ENCODE measurements at places on chromosomes 6 and 20. TPM values are rescaled to one million over a fixed set of nuclear protein-coding genes. Genes with fewer than 3 reads are reported as not detected.

DNA sequence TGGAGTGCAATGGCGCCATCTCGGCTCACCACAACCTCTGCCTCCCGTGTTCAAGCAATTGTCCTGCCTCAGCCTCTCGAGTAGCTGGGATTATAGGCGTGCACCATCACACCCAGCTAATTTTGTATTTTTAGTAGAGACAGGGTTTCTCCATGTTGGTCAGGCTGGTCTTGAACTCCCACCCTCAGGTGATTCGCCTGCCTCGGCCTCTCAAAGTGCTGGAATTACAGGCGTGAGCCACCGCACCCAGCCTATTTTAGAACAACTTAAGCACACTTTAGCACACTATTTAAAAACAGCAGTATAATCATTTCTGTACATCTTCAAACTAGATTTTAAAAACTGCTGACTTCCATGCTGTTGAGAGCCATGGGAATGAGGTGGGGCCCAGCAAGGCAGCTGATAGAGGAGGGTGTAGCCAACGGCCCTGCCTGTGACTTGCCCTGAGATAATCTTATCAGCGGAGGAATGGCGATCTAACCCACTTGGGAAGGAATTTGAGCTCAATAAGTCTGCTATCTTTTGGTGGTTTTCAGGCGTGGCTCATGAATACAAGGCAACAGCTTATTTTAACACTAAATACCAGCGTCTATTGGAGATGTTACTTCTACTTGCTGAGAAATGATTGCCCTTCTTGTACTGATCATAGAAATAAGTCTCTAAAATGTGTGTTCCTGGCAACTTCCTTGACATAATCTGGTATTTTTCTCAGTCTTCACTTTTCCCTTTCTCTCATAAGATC is 12.1 kb downstream of the ZDHHC14 start:
- H3K36me3 ChIP-seq = no peaks in the 10 kb centered on the region
- H3K27ac ChIP-seq = no peak overlapping the region
- H3K27me3 ChIP-seq = no peaks in the 10 kb centered on the region
- DNase-seq = no peak
- peaks cover 3% of the 10 kb centered on the region for H3K4me1 ChIP-seq
- no peak overlapping the region for H3K4me3 ChIP-seq

DNA sequence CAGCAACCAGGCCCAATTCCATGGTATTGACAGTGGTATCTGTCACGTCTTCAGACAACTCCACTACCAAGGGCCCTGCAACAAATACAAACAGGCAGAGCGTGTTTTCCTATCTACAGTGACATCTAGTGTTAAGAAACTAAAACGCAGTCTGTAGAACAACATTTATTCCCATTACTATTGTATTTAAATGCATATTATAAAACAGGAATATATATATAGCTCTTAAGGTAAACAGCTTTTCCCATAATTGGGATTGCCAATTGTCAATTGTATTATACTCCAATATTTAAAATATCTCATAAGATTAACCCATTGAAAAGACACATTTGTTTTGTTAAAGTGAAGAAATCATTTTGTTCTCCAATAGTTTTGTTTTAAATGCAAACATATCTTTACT is 97.2 kb downstream of the KIF16B start:
- H3K27me3 ChIP-seq = no peaks in the 10 kb centered on the region
- peaks cover 9% of the 10 kb centered on the region for H3K4me1 ChIP-seq
- H3K36me3 ChIP-seq = no peaks in the 10 kb centered on the region
- H3K27ac ChIP-seq = no peak overlapping the region

DNA sequence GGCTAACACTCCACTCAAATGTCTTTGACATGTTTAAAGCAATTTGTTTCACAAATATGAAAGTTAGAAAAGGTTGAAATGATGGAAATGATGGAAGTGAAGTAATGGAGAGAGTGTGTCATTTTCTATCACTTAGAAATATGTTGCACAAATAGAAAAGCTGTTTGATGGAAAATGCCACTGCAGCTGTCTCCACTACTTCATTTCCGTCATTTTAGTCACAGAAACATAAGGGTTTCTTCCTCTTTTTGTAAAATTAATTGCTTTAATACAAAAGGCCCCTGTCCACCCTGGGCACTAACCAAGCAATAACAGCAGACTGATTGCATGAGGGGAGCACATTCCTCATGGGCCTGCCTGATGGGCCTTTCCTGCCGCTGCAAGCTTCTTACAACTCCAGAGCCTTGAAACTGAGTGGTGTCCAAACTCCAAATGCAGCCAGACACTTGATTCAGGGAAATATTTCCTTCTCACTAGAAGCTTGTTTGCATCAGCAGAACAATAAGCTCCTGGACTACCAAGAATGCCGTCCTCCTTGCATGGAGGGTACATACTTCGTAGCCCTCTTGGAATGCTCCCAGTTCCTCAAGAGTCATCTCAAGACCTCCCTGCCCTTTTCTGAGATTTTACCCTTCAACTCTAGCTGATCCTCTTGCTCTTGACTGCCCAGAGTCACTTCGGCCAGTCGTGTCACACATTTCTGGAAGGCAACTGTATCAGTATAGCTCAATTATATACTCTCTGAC is 36.1 kb downstream of the F13A1 start:
- no peaks in the 10 kb centered on the region for H3K4me1 ChIP-seq
- no peak for DNase-seq
- no peak overlapping the region for H3K4me3 ChIP-seq
- no peak overlapping the region for H3K27ac ChIP-seq
- H3K36me3 ChIP-seq = no peaks in the 10 kb centered on the region
- H3K27me3 ChIP-seq = no peaks in the 10 kb centered on the region

TBX18 gene
- 0.08 TPM for total RNA-seq

GRCh38 chr6:5984150-5985089 is 22.3 kb downstream of the NRN1 start:
- no peaks in the 10 kb centered on the region for H3K36me3 ChIP-seq
- no peak overlapping the region for H3K27ac ChIP-seq
- DNase-seq = no peak
- no peaks in the 10 kb centered on the region for H3K27me3 ChIP-seq
- H3K4me3 ChIP-seq = no peak overlapping the region

SEL1L2 gene
- not detected for total RNA-seq

DNA sequence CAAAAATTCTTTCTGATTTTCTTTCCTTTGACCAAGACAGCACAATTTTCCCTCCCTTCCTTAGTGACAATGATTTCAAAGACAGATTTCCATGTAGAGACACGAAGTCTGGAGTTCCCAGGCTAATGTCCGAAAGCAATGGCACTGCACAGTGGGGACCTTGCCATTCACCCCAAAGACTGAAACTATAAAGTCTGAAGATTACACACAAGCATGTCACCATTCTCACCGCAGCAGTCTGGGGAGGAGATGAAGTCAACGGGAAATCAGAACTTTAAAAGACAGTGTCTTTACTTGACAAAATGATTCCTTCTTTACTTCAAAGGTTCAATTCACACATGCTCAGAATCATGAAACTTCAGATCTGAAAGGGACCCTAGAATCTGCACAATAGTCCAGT is 8.3 kb downstream of the B4GALT5 start:
- H3K27me3 ChIP-seq = no peaks in the 10 kb centered on the region
- no peak for DNase-seq
- H3K36me3 ChIP-seq = no peaks in the 10 kb centered on the region
- peaks cover 29% of the 10 kb centered on the region for H3K4me1 ChIP-seq

DNA sequence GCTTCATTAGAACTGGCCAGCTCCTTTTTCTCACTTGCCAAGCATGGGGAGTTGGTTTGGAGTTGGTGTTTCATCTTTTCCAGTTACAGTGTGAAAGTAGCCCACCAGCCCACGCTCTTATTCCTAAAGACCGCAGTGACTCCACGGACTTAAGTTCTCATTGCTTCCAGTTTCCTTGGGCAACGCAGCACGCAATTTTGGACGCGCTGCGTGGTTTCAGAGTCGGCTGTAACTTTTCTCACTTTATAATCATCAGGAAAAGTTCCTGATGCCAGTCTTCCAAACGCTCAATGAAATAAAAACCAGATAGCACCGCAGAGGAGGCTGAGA is 381 bp upstream of the PEX7 start:
- no peaks in the 10 kb centered on the region for H3K36me3 ChIP-seq
- no peak for DNase-seq
- no peaks in the 10 kb centered on the region for H3K27me3 ChIP-seq

DDO gene
- 1.5 TPM for total RNA-seq

GRCh38 chr6:101117393-101118135 is 236.4 kb upstream of the ASCC3 start:
- no peak overlapping the region for H3K4me3 ChIP-seq
- no peaks in the 10 kb centered on the region for H3K4me1 ChIP-seq
- no peaks in the 10 kb centered on the region for H3K27me3 ChIP-seq
- no peak overlapping the region for H3K27ac ChIP-seq

CST5 gene
- total RNA-seq = 0.23 TPM

Measured in pancreas (tissue), 10 donors.